CD4-positive, alpha-beta T cell treated with Interleukin-15 for 4 hours (primary cell): ENCODE measurements at places on chromosomes 3 and 15.

GRCh38 chr3:131221731-131222130 lies 159.8 kb upstream of the NUDT16 start:
- DNase-seq, result no peak

GRCh38 chr15:76328958-76329357 lies 7.6 kb upstream of the ISL2 start:
- no peak for DNase-seq

DNA sequence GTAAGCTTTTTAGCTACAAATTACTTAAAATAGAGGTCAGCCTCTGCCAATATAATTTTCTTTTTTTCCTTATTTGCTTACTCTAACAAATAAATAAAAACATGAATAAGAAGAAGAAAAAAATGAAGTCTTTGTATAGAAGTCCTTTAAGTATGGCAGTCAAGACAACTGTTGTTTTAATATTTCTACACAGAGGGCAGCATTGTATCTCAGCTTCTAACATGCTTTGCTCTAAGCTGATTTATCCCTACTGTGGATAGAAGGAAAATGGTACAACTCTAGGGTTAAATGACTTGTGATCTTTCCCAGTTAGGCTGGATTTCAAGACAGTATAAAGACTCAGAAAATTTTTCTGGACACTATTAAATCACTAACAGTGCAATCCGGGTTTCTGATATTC lies 104.3 kb upstream of the MEIS2 start:
- no peak for DNase-seq

DNA sequence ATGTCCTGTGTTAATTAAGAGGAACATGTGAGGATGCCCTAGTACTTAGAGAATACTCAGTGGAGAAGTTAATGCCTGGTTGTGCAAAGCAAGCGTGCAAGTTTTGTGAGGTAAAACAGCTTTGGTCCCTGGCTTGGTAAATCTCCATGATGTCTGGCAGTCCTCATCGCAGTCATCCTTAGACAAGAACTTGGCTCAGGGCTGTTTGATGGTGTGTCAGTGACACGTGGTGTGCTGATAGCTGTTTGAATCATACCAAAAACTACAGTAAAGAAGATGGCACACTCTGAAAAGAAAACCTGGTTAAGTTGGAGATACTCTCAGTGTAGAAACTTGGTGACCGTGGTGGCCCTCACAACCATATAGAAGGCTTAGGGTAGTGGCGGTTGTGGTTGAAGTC lies 361.7 kb downstream of the FEZF2 start:
- DNase-seq, result no peak

- DNase-seq, result no peak
These were observed 749 bp downstream of the ITGA11 start for GRCh38 chr15:68431037-68431791.

- DNase-seq, result no peak
These were observed 6.7 kb downstream of the CGNL1 start for GRCh38 chr15:57382969-57383368.
